ENCODE measurements at places on chromosomes 2 and 18.
A peak's percentile ranks its signal among the peaks of the same experiment; 100 is the strongest.

DNA sequence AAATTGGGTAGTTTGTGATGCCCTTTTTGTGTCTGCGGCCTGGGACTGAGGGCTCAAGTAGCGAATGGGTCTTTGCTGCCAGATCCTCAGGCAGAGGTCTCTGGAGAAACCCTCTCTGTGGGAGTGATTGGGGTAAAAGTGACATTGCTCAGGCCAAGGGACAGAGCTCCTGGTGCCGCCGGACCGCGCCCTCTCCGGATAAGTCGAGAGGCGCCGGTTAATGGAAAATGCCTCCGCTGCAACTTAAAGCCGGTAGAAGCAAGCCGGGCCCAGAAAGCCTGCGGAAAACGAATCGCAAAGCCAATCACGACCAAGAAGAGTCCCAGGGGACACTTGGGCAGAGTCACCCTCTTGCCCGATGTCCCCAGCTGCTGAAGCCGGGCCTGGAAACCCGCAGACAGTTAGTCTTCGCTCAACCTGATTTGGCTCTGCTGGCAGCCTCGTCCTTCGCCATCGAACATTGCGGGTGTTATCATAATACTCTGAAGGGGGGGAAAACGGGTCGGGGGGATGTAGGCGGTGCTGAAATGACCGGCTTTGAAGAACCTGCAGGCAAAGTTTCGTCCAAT is 352 bp upstream of the HOXD12 start:
- no peak for DNase-seq

- no peak for DNase-seq
Observed at GRCh38 chr2:190355968-190356644, 12.7 kb downstream of the INPP1 start.

- DNase-seq, result no peak
Observed at GRCh38 chr2:160752475-160753330, 259.1 kb upstream of the RBMS1 start.

DNA sequence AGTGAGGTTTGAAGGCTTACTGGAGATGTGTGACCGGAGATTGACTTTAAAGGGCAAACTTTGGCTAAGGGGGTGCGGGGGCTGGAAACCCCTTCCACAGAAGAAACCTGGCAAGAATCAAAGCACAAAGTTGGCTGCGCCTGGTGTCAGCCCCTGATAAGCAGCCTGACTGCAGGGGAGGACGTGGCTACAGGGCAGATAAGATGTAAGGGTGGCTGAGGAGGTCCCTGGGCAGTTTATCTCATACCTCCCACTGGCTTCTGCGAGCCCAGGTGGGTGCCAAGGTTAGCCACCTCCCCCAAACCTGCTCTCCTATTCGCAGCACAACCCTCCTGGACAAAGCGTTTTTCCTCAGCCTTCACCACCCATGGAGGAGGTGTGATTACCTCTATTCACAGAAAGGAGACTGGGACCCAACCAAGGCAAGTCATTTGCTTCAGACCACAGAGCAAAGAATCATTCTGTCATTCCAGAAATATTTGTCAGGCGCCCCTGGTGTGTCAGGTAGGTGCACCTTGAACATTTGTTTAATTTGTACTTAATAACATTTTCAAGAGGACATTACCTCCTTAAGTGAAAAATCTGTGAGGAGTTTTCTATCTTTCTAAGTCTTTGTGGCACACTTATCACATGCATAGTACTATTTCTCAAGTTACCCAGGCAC is 73.1 kb upstream of the IL1R1 start:
- DNase-seq, result no peak

- no peak for DNase-seq
Observed at GRCh38 chr2:108323619-108324018, 34.9 kb downstream of the SULT1C2 start.

DNA sequence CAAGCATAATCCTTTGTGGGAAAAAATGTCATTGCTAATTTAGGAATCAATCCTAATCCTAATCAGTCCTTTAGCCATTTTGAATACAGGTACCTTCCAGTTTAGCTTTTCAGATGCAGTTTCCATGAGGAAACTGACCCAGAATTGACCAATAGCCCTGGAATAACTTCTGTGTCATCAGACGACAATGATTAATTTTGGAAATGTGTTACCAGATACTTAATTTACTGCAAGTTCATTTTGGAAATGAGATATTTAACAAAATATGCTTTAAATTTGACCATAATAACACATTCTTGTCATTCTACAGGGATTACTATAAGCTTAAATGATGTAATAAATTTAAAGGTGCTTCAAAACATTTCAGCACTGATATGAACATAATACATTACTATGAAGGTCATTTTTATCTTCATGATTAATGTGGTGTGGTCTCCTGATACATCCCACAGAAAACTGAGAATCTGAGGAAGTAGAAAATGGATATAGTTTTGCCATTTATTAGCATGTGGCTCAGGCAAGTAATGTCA is 129.8 kb upstream of the SH3BP4 start:
- no peak for DNase-seq

- no peak for DNase-seq
Observed at GRCh38 chr18:46821856-46822711, 65.2 kb upstream of the ST8SIA5 start.

GRCh38 chr2:20231598-20232026 is 6.7 kb upstream of the SDC1 start:
- DNase-seq, result no peak

- DNase-seq, result peak; percentile 86
Observed at GRCh38 chr2:28392297-28393113, at the start of gene FOSL2. FOSL2 (plus strand) TSS chr2:28392858; CDS start chr2:28393721, 863 bp downstream.

- no peak for DNase-seq
Observed at GRCh38 chr18:57278933-57279332, 73.4 kb upstream of the ST8SIA3 start.

DNA sequence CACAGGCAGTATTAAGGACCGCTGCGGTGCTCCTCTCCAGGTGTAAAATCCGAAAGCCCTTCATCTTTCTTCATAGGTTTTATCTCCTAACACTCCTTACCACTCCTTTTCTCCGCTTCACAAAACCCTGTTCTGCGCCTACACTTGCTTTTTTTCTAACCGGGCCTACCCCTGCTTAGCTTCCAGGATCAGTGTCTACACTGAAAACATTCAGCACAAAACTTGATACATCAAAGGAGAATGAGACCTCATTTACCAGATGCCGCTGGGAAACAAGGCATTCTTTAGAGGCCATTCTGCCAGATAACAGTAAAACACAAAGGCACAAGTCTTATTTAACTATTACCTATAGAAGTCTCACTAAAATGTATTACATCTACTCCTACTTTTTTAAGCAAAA is 13.1 kb downstream of the CHST10 start:
- no peak for DNase-seq

DNA sequence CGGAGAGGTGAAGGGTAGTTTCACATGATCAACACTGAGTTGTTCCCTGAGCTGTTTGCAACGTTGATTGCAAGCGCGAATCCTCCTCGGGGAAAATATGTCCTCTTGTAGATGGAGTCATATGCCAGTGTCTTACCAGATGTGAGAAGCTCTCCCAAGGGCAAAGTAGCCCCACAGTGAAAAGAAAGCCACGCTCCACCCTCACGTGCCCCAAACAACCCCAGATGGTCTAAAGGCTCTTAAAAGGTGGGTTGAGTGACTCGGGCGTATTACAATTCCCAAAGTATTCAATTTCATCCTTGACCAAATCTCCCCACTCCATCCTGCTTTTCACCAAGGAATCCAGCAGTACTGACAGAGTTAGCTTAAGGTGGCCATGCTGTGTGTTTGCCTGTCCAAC is 332.1 kb upstream of the SOX11 start:
- no peak for DNase-seq

- DNase-seq, result no peak
Observed at GRCh38 chr2:63425606-63426005, 162.7 kb downstream of the WDPCP start.

DNA sequence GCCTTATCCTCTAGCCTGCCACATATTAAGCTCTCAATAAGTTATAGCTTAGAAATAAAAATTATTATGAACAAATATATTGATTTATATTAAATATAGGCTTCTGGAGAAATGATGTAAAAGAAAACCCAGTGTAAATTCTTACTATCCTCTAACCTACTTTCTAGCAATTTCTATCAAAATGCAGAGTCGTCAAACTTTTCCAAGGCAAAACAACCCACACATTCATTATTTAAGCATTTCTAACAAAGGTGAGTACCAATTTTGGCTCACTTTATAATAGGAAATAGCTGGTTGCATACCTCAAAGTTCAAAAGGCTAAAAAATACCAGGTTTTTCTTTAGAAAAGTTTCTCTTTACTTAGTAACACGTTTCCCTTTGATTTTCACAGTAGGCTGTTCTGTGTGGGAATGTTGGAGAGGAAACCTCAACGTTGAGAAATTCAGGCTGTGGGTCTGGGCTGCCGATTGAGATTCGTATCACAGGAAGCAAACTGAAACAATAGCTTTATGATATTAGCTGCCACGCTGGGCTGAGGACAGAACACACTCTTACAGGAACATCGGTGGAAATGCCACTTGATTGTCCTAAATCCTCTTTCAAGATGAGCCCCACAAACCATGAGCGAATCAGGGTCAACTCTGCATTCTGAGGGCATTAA is 53.0 kb downstream of the EPAS1 start:
- peak; percentile 23 for DNase-seq

GRCh38 chr2:45192481-45192880 is 183.2 kb upstream of the SIX2 start:
- DNase-seq, result no peak

DNA sequence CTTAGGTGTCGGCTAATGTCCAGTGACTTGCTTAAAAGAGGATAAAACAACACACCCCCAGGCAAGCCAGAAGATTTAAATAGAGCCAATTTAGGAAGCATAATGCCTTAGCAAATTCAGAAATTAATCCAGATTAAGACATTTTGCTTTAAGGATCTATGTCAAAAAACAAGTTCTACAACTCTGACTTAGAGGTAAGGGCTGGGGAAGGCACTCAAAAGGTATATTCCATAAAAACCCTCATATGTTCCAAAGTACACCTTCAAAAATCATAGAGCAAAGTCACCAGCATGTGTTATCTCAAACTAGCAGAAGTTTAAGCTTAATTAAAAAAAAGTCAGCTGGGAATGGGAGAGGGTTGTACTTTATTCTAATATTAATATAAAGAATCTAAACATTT is 206.4 kb downstream of the NOL4 start:
- DNase-seq, result no peak

GRCh38 chr2:23380562-23381065 is 4.4 kb upstream of the KLHL29 start:
- DNase-seq, result no peak

GRCh38 chr2:183476490-183476889 is 352.2 kb downstream of the NUP35 start:
- no peak for DNase-seq

DNA sequence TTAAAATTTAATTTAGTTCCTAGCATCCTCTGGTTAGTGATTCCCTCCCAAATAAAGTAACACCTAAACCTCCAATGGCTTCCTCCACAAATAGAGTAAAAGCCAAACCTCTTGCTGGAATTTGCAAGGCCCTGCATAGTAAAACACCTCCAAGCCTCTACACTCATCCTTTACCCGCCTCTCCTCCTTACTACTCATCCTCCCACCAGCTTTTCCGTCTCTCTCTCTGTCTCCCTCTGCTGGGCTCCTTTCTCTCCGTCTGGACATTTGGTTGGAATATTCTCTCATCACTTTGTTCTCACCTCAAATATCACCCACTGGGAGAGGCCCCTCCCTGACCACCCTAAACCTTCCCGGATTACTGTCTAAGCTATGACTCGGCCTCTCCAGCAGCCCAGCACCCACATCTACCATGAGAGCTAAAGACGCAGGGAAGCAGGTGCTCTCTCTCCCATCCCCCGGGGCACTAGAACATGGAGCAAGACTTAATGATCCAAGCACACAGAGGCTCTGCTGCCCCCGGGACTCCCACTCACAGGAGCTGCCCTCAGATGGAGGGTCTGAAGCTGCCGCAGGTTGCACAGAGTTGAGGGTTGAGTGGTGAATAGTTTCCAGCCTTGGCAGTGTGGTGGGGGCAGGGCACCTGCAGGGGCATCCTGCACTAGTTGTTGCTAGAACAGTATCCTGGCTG is 167.2 kb downstream of the FBXO15 start:
- DNase-seq, result no peak

- no peak for DNase-seq
Observed at GRCh38 chr2:166411473-166412230, 35.9 kb upstream of the SCN9A start.

DNA sequence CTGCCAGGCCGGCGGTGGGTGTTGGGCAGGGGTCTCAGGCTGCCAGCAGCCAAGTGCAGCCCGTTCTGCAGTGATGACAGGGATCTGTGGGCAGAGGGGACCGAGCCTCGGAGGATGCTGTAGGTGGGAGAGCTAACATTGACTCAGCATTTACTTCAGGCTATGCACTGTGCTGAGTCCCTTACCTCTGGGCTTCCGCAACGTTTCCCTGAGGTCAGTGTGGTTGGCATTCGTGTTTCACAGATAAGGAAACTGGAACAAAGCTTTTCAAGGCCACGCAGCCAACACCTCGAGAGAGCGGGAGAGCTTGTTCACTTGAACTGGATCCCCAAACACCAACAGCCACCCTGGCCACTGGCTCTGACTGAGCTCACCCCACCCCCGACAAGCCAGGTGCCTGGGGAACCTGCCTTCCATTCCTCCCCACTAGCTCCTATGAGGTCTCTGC is 839 bp upstream of the GPR148 start:
- DNase-seq, result no peak

Measured in T-helper 2 cell (primary cell).